ENCODE measurements at places on chromosomes 1 and 21. TPM values are rescaled to one million over a fixed set of nuclear protein-coding genes. Genes with fewer than 3 reads are reported as not detected.

- H3K36me3 ChIP-seq, result no peaks in the 10 kb centered on the region
- H3K27ac ChIP-seq, result peak overlapping the region; percentile 79
- peak overlapping the region; percentile 16 for H3K4me3 ChIP-seq
Observed at GRCh38 chr1:6276811-6277555, 16.1 kb upstream of the GPR153 start.

The CELSR2 gene
- 9.4 TPM for total RNA-seq

- H3K4me1 ChIP-seq, result peaks cover 21% of the 10 kb centered on the region
- H3K27ac ChIP-seq, result no peak overlapping the region
- no peak for DNase-seq
Observed at GRCh38 chr1:51512120-51512519, 6.9 kb downstream of the EPS15 start.

The S100A6 gene
- total RNA-seq, result 301 TPM

DNA sequence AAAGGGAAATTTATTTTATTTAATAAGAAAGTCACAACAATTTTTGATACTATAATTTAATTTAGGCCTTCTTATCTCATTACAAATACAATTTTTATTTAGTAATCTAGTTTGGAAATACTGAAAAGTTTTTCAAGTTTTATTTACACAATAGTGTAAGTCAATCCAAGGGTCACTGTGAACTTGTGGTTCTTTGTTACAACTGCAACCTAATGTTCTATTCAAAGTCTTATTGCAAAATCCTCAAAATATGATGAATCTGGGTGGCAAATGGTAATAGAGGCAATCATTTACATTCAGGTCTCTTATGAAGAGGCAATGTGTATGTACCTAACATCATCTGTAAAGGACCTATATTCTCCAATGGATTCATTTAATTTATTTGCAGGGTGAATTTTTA lies 421.2 kb downstream of the DPYD start:
- no peak for DNase-seq
- H3K27ac ChIP-seq, result no peak overlapping the region
- no peak overlapping the region for H3K4me3 ChIP-seq
- H3K36me3 ChIP-seq, result no peaks in the 10 kb centered on the region
- no peaks in the 10 kb centered on the region for H3K4me1 ChIP-seq

The RBM34 gene
- 45.7 TPM for total RNA-seq

DNA sequence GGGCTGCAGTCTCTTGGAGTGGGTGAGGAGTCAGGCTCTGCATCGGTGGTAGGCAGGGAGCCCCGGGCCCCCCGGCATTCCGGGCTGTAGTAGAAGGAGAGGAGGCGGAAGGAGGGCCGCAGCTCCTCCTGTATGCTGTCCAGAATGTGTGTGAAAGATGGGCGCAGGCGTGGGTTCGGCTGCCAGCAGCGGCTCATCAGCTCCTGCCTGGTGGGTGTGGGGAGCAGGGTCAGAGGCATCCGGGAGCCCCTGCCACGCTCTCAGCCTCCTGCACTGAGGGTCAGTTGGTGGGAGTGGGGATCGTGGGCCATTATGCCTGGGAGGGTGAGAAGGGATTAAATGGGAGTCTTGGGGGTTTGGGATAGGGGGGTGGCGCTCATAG lies 18.0 kb downstream of the INSRR start:
- H3K36me3 ChIP-seq, result no peaks in the 10 kb centered on the region
- no peak for DNase-seq
- H3K4me1 ChIP-seq, result no peaks in the 10 kb centered on the region
- peaks cover 20% of the 10 kb centered on the region for H3K27me3 ChIP-seq

- H3K4me3 ChIP-seq, result peak within 1 kb of the TSS; percentile 87
- DNase-seq, result peak; percentile 76
- peaks cover 8% of the 10 kb centered on the region for H3K4me1 ChIP-seq
- no peaks in the 10 kb centered on the region for H3K27me3 ChIP-seq
- peak within 1 kb of the TSS; percentile 89 for H3K27ac ChIP-seq
Observed at GRCh38 chr1:151047591-151047924, at the start of gene C1orf56. C1orf56 (plus strand) TSS chr1:151047751; CDS start chr1:151047848, 97 bp downstream.

GRCh38 chr1:199691540-199691939 lies 336.0 kb upstream of the NR5A2 start:
- H3K4me1 ChIP-seq, result no peaks in the 10 kb centered on the region
- H3K36me3 ChIP-seq, result no peaks in the 10 kb centered on the region
- H3K27me3 ChIP-seq, result no peaks in the 10 kb centered on the region
- DNase-seq, result no peak
- H3K4me3 ChIP-seq, result no peak overlapping the region

The SMYD3 gene
- total RNA-seq, result 6.6 TPM

The IVL gene
- total RNA-seq, result not detected

DNA sequence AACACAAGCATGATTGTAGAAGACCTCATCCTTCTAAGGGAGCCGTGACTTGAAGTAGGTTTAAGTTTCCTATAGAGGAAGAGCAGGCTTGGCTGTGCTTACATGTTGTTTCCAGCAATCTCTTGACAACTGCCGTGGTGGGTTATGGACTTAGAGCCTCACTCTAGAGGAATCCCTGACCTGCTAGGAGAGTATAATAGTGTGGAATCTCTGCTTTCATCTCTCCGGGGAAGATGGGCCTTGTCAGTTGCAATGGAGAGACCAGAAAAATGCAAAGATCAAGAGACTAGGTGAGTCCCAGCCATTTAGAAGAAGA lies 137.6 kb downstream of the MIS18A start:
- H3K36me3 ChIP-seq, result no peaks in the 10 kb centered on the region
- no peaks in the 10 kb centered on the region for H3K27me3 ChIP-seq
- H3K4me3 ChIP-seq, result no peak overlapping the region
- no peak for DNase-seq
- H3K27ac ChIP-seq, result no peak overlapping the region
- no peaks in the 10 kb centered on the region for H3K4me1 ChIP-seq

- no peaks in the 10 kb centered on the region for H3K4me1 ChIP-seq
- H3K4me3 ChIP-seq, result no peak overlapping the region
- H3K36me3 ChIP-seq, result no peaks in the 10 kb centered on the region
Observed at GRCh38 chr1:86067626-86068025, 88.9 kb downstream of the COL24A1 start.

- no peaks in the 10 kb centered on the region for H3K36me3 ChIP-seq
- no peak for DNase-seq
- no peak overlapping the region for H3K4me3 ChIP-seq
- H3K27me3 ChIP-seq, result no peaks in the 10 kb centered on the region
Observed at GRCh38 chr1:175673371-175674150, 69.8 kb downstream of the TNR start.

- no peaks in the 10 kb centered on the region for H3K27me3 ChIP-seq
- H3K4me1 ChIP-seq, result peaks cover 6% of the 10 kb centered on the region
- no peak for DNase-seq
- no peak overlapping the region for H3K27ac ChIP-seq
Observed at GRCh38 chr21:45326891-45327440, 39.3 kb upstream of the POFUT2 start.

DNA sequence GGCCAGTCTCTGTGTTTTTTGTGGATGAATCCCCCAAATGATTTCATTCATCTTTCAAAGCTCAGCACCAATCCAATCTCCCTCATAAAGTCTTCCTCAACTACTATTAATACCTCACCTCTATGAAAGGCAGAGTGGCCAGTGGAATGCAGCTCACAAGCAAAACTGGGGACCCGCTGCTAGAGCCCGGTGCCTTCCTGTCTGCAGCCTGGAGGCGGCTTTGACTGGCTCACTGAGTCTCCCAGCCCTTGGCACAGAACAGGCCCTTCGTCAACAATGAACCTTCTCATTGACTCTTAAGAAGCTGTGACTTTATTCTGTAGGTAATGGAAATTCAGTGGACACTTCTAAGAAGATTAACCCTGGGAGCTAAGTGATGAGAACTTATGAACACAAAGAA lies 86.8 kb upstream of the RAB4A start:
- DNase-seq, result no peak
- H3K4me1 ChIP-seq, result no peaks in the 10 kb centered on the region
- no peaks in the 10 kb centered on the region for H3K27me3 ChIP-seq
- H3K36me3 ChIP-seq, result no peaks in the 10 kb centered on the region

DNA sequence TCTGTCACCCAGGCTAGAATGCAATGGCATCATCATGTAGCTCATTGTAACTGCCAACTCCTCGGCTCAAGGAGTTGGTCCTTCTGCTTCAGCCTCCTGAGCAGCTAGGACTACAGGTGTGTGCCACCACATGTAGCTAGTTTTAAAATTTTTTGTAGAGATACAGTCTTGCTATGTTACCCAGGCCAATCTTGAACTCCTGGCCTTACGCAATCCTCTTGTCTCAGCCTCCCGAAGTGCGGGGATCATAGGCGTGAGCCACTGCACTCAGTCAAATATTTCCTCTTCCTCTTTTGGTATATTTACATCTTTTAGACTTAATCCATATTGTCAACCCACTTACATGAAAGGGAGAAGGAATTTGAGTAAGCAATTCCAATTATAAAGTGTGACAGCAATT lies 121.1 kb downstream of the EVI5 start:
- H3K27me3 ChIP-seq, result no peaks in the 10 kb centered on the region
- H3K36me3 ChIP-seq, result no peaks in the 10 kb centered on the region
- no peak overlapping the region for H3K4me3 ChIP-seq

DNA sequence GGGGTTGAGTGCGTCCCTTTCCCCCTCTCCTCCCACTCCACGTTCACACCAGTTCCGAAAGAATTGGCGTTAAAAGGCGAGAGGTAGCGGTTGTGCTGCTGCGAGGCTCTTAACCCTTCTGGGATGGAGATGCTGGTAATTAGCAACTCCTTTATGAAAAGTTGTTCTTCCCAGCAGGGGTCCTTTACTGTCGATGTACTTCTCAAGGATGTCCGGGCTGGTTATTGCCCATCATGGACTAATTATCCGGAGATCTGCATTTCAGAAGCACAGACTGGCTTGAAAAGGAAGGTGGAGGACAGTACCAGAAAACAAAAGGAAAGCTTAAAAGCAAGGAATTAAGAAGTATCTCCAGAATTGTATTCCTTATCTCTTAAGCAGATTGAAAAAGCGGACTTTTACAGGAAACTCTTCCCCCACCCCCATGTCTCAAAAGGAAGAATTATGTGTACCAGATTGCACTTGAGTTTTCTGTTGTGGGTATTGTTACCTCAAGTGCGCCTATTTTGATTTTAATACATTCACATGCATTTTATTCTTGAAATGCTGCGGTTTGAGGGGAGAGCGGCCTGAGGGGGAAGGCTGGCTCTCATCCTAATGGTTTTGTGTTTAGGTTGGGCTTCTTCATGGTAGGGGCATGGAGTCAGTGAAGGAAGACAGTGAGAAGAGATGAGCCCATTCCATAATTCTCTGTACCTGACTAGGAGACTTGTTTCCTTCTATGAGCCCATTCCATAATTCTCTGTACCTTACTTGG lies 1.5 kb downstream of the AK4 start:
- DNase-seq, result no peak
- H3K27ac ChIP-seq, result peak overlapping the region; percentile 89
- H3K4me1 ChIP-seq, result peaks cover 5% of the 10 kb centered on the region
